ENCODE measurements at places on chromosomes 7 and 10. TPM values are rescaled to one million over a fixed set of nuclear protein-coding genes. Genes with fewer than 3 reads are reported as not detected.

The SORBS1 gene
- total RNA-seq, result 1.1 TPM

The SPDYE2B gene
- total RNA-seq, result not detected

The GRB10 gene
- 126 TPM for total RNA-seq

The OR9A2 gene
- total RNA-seq, result not detected

The BMPER gene
- 0.65 TPM for total RNA-seq

The NUDT1 gene
- 12.1 TPM for total RNA-seq

The HTR5A gene
- total RNA-seq, result not detected

The STN1 gene
- 30.1 TPM for total RNA-seq

The EEPD1 gene
- 0.65 TPM for total RNA-seq

The TMEM273 gene
- total RNA-seq, result 24.1 TPM

The PKD2L1 gene
- total RNA-seq, result not detected

The HERPUD2 gene
- total RNA-seq, result 35.2 TPM

The RAMP3 gene
- not detected for total RNA-seq

The CC2D2B gene
- 0.86 TPM for total RNA-seq

The SPDYE2 gene
- not detected for total RNA-seq

The NPC1L1 gene
- not detected for total RNA-seq

The SPDYE16 gene
- total RNA-seq, result not detected

The ZRANB1 gene
- total RNA-seq, result 22.6 TPM

The SPAM1 gene
- total RNA-seq, result not detected

The ZMIZ2 gene
- total RNA-seq, result 33.0 TPM

The ASIC3 gene
- total RNA-seq, result 0.33 TPM

The TACR2 gene
- total RNA-seq, result 0.10 TPM

The FKBP6 gene
- not detected for total RNA-seq

Data from vein endothelial cell (primary cell).